ENCODE measurements at places on chromosomes 11 and 22.

- peak; percentile 63 for DNase-seq
These were observed 2.1 kb upstream of the MTFP1 start for GRCh38 chr22:30423301-30423958.

- peak; percentile 87 for DNase-seq
These were observed 22.8 kb upstream of the GUCY1A2 start for GRCh38 chr11:107041088-107041444.

- no peak for DNase-seq
These were observed 16.2 kb upstream of the MMP13 start for GRCh38 chr11:102971766-102972165.

DNA sequence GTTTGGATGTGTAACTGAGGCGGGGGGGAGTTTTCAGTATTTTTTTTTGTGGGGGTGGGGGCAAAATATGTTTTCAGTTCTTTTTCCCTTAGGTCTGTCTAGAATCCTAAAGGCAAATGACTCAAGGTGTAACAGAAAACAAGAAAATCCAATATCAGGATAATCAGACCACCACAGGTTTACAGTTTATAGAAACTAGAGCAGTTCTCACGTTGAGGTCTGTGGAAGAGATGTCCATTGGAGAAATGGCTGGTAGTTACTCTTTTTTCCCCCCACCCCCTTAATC is 2.3 kb downstream of the MALAT1 start:
- no peak for DNase-seq

- peak; percentile 98 for DNase-seq
These were observed 47.0 kb downstream of the APOL1 start for GRCh38 chr22:36299911-36300310.

GRCh38 chr11:30357872-30358271 is 35.0 kb downstream of the ARL14EP start:
- DNase-seq = no peak

- DNase-seq = no peak
These were observed 29.9 kb downstream of the KCNQ1OT1 start for GRCh38 chr11:2669634-2670469.

- no peak for DNase-seq
These were observed 42.8 kb downstream of the ST3GAL4 start for GRCh38 chr11:126398296-126398695.

DNA sequence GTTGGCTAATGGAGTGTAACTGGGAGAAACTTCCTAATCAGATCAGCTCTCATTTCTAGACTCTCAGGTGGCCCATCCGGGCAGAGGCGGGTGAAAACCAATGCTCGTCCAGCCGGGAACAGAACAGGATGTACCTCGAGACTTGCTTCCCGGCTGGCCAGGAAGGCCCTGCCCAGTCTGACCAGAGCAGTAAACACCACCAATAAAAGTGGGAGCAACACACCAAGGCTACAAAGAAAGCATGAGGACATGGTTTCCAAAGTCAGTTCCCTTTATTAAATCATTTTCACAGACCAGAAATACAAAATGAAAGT is 940 bp upstream of the TNKS1BP1 start:
- no peak for DNase-seq

GRCh38 chr11:28728666-28729065 is 620.5 kb downstream of the METTL15 start:
- no peak for DNase-seq

DNA sequence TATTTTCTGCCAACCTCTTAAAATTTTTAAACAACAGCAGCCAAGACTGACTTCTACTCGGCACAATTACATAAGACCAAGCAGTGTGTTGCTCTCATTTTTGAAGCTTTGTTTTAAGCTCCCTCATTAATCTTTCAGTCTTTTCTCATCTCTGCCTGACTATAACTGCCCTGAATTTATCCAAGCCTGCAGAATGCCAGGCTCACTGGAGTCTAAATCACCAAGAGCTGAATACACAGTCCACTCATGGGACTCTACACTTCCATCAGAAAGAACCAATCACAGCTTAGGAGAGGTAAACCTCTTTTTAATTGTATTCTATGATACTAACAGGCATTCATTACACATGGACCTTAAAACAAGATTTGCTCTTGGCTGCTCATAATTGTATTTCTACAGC is 178.7 kb downstream of the CADM1 start:
- no peak for DNase-seq

- DNase-seq = no peak
These were observed 2.5 kb downstream of the ARHGAP32 start for GRCh38 chr11:129189646-129190045.

DNA sequence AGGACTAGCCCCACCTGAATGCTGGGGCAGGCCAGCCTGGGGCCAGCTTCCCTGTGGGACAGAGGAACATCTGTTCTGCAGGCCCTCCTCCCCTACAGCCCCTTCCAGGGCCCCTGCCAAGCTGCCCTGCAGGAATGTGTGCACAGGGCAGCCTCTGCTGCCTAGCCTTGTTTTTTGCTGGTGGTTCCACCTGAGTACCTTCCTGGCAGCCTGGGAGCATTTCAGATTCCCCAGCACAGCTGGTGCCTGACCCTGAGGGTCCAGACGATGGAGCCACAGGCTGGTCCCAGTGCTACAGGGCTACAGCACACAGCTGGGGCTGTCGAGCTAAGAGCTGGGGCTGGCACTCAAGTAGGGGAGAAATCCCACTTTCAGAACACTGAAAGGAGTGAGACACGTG is 22.3 kb upstream of the GPR83 start:
- DNase-seq = no peak

DNA sequence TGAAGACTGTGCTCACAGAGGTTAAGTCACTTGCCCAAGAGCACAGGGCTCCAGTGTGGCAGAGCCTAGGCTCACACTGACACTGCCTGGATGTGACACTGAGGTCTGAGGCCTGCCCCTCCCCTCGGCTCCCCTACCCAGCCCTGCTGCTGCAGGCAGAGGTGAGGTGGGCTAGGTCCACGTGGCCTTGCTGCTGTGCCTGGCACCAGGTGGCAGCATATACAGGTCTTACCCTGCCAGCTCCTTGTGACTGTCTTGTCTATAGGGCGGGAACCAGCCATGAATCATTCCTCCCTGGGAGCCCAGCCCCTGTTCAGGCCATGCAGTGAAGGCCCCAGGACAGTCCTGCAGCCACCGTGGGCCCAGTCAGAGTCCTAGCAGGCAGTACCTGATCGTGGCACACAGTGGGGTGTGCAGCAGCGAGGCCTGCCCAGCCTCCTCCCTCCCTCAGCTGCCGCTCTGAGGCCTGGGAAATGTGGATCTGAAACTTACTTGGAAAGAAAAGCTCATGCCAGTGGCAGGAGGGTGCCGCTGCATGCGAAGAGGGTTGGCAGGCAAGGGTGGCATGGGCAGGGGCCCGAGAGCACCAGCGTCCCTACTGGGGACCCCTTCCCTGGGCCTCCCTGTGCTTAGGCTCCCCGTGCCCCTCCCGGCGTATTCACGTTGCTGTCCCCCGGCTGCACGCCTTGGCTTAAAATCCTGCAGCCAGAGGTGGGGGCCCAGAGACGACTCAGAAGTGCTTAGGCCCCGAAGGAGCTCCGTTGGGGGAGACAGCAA is 1.2 kb upstream of the CERK start:
- no peak for DNase-seq

GRCh38 chr11:9225748-9226298 is 39.3 kb downstream of the DENND5A start:
- no peak for DNase-seq

DNA sequence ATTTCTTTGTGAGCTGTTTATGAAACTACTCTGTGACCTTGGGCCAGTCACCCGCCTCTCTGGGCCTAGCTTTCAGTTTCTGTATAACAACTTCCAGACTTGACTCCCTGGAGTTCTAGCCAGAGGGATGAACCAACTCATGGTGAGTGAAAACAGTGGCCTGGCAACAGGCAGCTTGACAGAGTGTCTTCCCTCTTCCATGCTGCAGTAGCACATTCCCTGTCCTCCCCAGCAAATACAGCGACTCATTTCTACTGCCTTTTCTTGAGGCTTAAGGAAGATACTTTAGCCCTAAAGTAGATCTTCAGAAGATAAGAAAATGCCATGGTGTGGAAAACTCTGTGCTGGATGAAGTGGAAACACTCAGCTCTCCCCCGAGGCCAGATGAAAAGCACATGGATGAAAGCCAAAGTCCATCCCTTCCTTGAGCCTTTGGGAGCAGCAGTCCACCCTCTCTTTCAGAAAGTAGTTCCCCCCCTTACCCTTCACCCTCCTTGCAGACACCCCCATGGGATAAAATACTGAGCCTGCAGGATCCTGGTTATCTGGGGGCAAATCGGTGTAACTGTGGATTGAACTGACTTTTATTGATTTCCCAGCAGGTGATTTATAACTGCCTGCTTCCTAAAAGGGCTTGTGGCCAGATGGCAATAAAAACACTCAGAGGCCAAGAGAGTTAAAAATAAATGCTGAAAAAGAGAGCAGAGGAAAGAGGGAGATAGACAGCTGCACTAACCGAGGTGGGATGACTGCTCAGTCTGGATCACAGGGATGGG is 24.1 kb downstream of the IRAG1 start:
- no peak for DNase-seq

GRCh38 chr22:42342426-42343120 is 72.1 kb upstream of the TCF20 start:
- no peak for DNase-seq

- no peak for DNase-seq
These were observed 48.4 kb upstream of the INCENP start for GRCh38 chr11:62075438-62075837.

All from NB4 (cell line).